Breast epithelium (tissue), 4 donors: ENCODE measurements at places on chromosomes 7 and 10. TPM values are rescaled to one million over a fixed set of nuclear protein-coding genes. Genes with fewer than 3 reads are reported as not detected.

GRCh38 chr10:98349508-98349922 lies 65.5 kb downstream of the PYROXD2 start:
- no peaks in the 10 kb centered on the region for H3K36me3 ChIP-seq
- no peak for DNase-seq
- peak overlapping the region; percentile 19 for H3K27ac ChIP-seq

DNA sequence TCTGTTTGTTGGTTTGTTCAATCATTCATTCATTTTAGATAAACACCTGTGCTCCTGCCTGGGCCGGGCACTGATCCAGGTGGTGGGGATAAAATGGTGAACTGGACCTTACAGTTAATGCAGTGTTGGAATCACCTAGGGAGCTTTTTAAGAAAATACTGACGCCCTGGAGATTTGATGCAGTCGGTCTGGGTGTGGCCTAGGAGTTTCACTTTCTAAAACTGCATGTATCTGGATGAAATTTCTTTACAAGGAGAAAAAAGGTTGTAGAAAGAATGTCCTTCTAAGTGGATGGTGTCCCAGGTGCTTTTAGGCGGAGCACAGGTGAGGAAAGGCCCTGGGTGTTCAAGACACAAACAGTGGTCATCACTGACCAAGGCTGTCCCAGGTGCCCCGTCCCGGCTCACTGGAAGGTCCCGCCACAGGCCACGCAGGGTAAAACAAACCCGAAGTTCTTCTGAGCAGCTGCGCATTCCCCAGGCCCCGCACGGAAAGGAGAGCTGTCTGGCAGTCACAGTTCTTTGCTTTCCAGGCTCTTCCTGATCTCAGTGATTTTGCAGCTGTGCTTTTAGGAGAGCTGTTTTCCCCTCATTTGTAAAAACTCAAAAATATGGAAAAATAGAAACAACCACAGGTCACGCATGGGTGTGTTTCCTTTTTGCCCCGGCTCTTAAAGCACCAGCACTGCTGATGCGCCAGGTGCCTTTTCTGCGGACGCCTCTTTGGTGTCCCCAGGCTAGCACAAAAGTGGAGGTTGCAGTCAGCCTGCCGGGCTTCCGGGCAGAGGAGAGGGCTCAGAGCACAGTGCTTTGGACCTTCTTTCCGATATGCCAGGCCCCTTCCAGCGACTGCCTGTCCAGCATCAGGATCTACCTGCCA lies 161.9 kb downstream of the GRK5 start:
- H3K27ac ChIP-seq: peak overlapping the region; percentile 91
- H3K36me3 ChIP-seq: no peaks in the 10 kb centered on the region
- H3K4me1 ChIP-seq: no peaks in the 10 kb centered on the region
- no peak overlapping the region for H3K4me3 ChIP-seq
- no peaks in the 10 kb centered on the region for H3K27me3 ChIP-seq

GRCh38 chr7:96663457-96663856 lies 46.2 kb downstream of the SEM1 start:
- no peak overlapping the region for H3K27ac ChIP-seq
- H3K27me3 ChIP-seq: no peaks in the 10 kb centered on the region
- no peaks in the 10 kb centered on the region for H3K4me1 ChIP-seq
- DNase-seq: no peak
- H3K36me3 ChIP-seq: no peaks in the 10 kb centered on the region

DNA sequence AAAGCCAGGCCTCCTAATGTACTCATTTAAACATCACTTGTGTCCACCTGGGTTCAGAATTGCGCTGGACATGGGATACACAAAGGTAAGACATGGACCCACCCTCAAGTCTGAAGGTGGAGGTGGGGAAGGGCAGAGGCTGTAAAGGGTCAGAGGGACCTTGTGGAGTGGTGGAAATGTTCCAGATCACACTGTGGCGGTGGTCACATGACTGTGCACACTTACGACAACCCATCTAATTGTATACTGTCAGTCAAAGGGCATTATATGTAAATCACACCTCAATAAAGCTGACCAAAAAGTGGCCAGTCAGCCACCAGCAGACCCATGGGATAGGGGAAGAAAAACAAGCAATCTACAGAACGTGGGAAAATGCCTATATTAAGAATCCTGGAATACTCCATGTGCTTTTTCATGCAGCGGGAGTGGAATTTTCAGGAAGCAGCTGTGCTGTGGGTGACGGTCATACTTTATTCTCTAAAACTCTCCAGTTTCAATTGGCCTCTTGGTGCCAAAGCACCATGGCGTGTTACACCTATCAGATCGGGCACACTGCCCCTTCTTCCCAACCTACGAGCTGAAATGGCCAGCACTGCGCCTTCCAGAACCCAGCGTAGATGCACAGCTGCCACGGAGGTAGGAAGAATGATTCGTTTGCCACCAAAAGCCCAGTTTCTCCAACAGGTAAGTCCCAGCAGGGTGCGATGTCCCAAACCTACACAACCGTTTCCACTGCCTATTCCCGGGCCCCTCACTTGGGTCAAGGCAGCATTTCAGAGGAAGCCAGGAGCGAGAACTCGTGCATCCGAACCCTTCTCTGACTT lies 69.8 kb downstream of the PRKAG2 start:
- no peaks in the 10 kb centered on the region for H3K36me3 ChIP-seq
- no peak for DNase-seq
- H3K4me1 ChIP-seq: no peaks in the 10 kb centered on the region
- H3K4me3 ChIP-seq: no peak overlapping the region

DNA sequence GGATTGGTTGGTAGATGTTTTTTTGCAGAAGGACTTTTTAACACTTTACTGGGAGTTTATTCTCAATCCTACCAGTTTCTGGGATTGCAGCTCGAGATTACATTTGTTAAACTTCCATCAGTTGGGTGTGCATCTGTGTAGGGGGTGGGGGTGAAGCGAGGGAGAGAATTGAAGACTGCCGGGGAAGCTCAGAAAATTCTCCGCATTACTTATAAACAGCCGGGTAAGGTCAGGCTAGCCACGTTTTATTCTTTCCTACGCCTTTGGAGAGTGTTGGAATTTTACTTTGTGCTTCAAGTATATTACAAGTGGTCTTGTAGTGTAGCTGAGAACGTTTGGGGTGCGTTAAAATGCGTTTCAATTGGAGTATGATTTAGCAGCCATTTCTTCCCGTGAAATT lies 1.1 kb downstream of the PALS2 start:
- peak overlapping the region; percentile 80 for H3K4me3 ChIP-seq
- no peaks in the 10 kb centered on the region for H3K27me3 ChIP-seq
- H3K27ac ChIP-seq: peak overlapping the region; percentile 58
- H3K36me3 ChIP-seq: no peaks in the 10 kb centered on the region

- H3K4me3 ChIP-seq: no peak overlapping the region
- no peak overlapping the region for H3K27ac ChIP-seq
- H3K4me1 ChIP-seq: no peaks in the 10 kb centered on the region
- H3K36me3 ChIP-seq: no peaks in the 10 kb centered on the region
Measured at GRCh38 chr10:97096261-97097083, 89.3 kb downstream of the SLIT1 start.

CREB5 gene
- total RNA-seq: 18.0 TPM

DNA sequence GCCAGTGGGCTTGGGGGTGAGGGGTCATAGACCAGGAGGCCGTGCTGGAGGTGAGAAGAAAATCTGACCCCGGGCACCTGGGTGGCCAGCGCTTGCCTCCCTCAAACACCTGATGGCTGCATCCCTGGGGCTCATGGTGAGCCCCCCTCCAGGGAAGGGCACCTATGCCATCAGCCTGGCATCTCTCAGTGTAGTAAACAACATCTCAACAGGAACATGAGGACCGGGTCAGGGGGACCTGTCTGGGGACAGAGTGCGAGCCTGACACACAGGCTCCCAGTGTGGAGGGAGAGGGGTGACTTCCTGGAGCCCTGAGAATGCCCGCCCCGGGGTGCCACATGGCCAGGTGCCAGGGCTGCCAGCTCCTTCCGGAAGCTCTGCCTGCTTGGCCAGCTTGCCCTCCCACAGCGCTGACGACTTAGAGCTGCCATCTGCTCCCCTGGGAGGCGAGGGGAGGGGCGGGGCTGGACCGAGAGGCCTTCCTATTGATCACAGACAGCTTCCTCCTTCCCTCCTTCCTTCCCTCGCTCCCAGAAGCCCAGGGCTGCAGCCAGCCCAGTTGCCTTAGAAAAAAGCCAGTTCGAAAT lies 12.3 kb downstream of the STX1A start:
- peak overlapping the region; percentile 80 for H3K27ac ChIP-seq
- no peak overlapping the region for H3K4me3 ChIP-seq
- H3K27me3 ChIP-seq: no peaks in the 10 kb centered on the region
- no peaks in the 10 kb centered on the region for H3K36me3 ChIP-seq
- peak; percentile 87 for DNase-seq

DNA sequence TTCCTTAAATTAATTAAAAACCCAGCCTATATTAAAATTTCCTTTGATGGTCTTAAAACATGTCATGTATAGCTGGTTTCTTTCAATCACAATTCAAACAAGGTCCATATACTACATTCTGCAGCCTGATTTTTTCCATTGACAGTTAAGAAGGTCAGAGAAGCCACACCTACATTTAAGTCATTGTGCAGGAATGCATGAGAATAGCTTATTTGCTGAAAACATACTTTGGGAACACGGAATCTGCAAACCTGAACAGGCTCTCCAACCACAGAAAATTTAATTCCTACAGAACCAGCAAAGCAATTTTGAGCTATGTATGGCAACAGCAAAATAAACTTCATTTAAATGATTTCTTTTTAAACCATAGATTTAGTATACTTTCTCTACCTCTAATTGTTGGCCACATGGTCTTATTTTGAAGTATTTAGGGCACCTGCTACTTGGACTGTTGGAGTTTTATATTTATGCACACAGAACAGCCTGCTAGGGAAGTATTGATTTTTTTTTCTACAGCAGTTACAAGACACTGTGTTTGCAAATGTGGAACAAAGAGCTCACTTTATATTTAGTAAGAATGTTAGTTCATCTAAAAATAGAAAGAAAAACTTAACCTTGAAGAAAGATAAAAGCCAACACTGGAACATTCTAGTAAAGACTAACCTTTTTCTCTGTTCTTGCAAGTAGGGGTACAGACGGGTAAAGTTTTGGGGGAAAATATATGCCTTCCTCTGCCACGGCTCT lies 240.9 kb upstream of the IMMP2L start:
- H3K27ac ChIP-seq: no peak overlapping the region
- H3K4me3 ChIP-seq: no peak overlapping the region
- H3K27me3 ChIP-seq: no peaks in the 10 kb centered on the region
- peaks cover 4% of the 10 kb centered on the region for H3K36me3 ChIP-seq
- no peak for DNase-seq

LIPM gene
- not detected for total RNA-seq

- no peaks in the 10 kb centered on the region for H3K36me3 ChIP-seq
- no peak for DNase-seq
- no peak overlapping the region for H3K4me3 ChIP-seq
- no peaks in the 10 kb centered on the region for H3K4me1 ChIP-seq
Measured at GRCh38 chr10:9137368-9137767, 1082.9 kb downstream of the GATA3 start.

MKX gene
- 1.8 TPM for total RNA-seq
